ENCODE measurements at places on chromosomes 12 and 14.

GRCh38 chr14:91570021-91570420 lies 59.9 kb upstream of the PPP4R3A start:
- no peak for DNase-seq

GRCh38 chr14:99224948-99225347 lies 47.0 kb downstream of the BCL11B start:
- no peak for DNase-seq

DNA sequence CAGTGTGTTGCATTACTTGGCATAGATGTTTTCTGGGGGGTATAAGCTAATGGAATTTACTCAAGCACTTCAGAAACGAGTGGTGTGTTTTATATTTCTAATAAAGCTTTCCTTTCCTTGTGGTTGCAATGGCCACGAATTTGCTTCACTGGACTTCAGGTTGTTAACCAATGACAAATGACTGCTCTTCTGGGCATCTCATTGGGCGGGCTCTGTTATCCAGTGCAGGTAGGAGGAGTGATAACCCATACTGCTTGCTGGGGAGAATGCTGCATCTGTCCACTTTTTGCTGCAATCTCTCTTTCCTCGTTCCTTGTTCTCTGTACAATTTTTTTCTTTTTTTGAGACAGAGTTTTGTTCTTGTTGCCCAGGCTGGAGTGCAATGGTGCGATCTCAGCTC lies 80.0 kb upstream of the RPH3A start:
- no peak for DNase-seq

- DNase-seq: no peak
These were observed 20.3 kb upstream of the GPR33 start for GRCh38 chr14:31508135-31508534.

DNA sequence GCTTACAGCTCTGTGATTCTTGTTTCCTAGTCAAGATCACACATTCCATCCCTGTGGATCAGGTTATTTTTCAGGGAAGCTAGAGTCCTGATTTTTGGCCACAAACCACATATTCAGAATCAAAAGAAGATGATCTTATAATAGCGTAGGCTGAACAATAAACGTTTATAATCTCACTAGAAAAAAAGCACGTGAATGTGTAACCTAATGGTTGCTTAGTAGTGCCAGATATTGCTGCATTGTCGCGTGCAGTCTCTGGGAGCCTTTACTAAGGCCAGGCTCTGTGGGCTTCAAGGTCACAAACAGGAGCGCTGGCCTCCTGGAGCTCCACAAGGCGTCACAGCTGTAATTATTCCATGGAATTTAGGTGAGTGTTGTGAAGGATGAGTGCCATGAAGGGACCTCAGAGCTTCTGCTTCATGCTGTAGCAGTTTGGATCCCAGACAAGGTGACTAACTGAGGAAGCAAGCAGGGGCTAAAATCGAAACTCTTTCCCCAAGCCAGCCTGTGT lies 17.4 kb downstream of the CDKN1B start:
- no peak for DNase-seq

- no peak for DNase-seq
These were observed 445.7 kb downstream of the DAD1 start for GRCh38 chr14:22143363-22143762.

DNA sequence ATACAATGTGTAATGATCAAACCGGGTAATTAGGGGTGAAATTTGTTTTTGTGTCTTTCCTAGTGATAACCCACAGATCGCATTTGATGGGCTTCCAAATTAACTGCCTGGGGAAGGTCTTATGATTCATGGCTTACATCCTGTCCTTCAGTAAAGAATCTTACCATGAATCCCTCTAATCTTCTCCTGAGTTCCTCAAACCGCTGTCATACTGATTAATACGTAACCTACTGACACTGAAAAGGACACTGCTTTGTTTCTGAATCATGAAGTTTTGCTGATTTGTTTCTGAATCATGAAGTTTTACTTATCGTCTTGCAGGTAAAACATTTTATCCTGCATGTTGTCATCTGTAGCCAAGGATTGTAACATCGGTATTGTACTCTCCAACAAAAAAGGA lies 52.0 kb upstream of the CRY1 start:
- no peak for DNase-seq

GRCh38 chr12:32586390-32586789 lies 92.7 kb upstream of the DNM1L start:
- DNase-seq: peak; percentile 73

GRCh38 chr14:75306927-75307699 lies 28.5 kb downstream of the FOS start:
- DNase-seq: no peak

GRCh38 chr12:103742349-103742932 lies 98.6 kb downstream of the NT5DC3 start:
- no peak for DNase-seq

DNA sequence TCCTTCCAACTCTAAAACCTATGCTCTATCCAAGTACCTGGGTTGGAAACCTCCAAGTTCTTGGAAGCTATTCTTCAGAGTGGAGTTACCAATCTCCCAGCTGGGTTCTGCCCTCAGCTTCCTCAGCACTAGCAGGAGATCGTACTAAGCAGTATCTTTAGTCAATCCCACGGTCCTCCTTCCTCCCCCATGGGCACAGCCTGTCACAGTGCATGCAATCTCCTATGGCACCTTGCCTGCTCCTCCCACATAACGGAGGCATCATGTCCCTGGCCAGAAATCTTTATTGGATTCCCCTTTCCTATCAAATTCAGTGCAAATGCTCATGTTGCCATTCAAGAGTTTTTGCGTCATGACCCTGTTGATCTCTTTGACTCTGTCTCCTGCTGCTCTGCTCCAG lies 5.4 kb upstream of the LPAR5 start:
- no peak for DNase-seq

DNA sequence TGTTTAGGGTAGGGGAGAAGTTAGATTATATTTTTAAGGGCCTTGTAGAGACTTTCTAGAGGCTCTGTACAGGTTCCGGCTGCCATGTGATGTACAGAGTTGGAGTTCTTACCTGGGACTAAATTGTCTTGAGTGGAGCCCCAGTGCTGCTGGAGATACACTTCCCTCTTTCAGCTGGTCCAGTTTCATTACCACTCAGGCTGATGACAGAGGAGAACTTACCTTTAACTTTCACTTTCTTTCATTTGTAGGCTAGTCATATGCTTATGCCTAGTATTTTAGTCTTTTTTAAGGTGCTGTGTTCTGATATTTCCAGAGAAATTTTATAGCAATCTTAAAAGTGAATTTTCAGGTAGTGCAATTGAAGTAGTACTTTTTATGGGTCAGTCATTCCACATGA lies 117.3 kb downstream of the ERC1 start:
- DNase-seq: peak; percentile 51

GRCh38 chr14:100106250-100107112 lies 41.3 kb downstream of the EVL start:
- peak; percentile 73 for DNase-seq

Data from CD14-positive monocyte (primary cell).